ENCODE measurements at places on chromosomes 1 and 21.

- no peak for DNase-seq
Observed at GRCh38 chr1:100164702-100165101, 13.4 kb downstream of the LRRC39 start.

DNA sequence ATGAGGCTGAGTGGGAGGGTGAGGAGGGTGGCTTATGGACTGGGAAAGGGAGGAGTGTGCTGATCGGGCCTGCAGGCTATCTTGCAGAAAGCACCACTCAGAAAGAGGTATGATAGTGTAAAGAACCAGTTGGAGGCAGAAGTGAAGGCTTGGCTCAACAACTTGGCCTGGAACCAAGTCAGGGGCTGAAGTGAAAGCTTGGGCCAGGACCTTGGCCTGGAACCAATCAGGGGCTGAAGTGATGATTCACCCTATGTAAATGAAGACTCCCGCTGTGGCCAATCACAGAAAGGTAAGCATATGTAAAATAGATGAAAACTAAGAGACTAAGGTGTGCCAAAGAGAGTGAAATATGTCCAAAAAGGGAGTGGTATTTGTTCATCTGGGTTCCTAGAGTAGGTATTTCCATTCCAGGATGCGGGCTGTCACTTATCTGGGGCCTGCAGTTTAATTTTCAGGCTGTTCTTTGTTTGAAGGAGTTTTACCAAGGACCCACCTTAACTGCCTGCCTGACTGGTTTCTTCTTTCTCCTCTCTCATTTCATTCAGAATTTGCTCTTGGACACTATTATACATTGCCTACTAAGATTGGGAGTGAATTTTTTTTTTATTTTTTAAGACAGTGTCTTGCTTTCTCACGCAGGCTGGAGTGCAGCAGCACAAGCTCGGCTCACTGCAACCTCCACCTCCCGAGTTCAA, 5.1 kb upstream of the RFX5 start:
- DNase-seq: no peak

- DNase-seq: no peak
Observed at GRCh38 chr1:19416921-19417470, 68.3 kb downstream of the CAPZB start.

DNA sequence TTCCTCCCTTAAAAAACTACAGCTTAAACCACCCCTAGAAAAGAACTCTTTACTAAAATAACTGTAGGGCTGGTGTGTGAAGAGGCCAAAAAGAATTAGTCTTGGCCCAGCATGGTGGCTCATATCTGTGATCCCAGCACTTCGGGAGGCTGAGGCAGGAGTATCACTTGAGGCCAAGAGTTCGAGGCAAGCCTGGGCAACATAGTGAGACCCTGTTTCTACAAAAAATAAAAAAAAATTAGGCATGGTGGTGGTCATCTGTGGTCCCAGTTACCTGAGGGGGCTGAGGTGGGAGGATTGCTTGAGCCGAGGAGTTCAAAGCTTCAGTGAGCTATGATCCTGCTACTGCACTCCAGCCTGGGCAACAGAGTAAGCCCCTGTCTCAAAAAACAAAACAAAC, 44.9 kb downstream of the BCAR3 start:
- no peak for DNase-seq

- no peak for DNase-seq
Observed at GRCh38 chr1:56545711-56546110, 33.7 kb downstream of the PLPP3 start.

GRCh38 chr1:8976896-8977450, 31.3 kb downstream of the CA6 start:
- no peak for DNase-seq

GRCh38 chr21:45131537-45131999, 57.2 kb downstream of the ADARB1 start:
- no peak for DNase-seq

DNA sequence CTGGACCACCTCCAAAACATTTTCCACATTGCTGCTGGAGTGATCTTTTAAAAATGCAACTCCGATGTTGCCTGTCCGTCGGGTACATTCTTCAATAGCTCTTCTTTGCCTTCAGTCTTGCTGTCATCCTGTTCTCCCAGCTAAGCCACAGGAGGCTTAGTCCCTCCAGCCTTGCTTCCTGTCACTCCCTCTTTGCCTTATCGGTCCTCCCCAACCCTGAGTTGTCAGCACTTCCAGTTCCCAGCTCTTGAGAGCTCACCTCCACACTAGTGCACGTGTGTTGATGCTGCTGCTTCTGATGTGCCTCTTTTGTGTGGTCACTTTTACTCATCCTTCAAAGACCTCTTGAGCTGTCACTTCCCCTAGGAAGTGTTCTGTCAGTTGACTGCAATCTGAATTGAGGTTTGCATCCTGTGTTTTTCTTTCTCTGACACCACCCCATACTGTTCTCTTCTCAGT, 15.3 kb downstream of the UCK2 start:
- DNase-seq: peak; percentile 72

- no peak for DNase-seq
Observed at GRCh38 chr1:115194506-115194905, 105.2 kb upstream of the TSPAN2 start.

GRCh38 chr1:184539580-184539979, 152.8 kb downstream of the C1orf21 start:
- no peak for DNase-seq

DNA sequence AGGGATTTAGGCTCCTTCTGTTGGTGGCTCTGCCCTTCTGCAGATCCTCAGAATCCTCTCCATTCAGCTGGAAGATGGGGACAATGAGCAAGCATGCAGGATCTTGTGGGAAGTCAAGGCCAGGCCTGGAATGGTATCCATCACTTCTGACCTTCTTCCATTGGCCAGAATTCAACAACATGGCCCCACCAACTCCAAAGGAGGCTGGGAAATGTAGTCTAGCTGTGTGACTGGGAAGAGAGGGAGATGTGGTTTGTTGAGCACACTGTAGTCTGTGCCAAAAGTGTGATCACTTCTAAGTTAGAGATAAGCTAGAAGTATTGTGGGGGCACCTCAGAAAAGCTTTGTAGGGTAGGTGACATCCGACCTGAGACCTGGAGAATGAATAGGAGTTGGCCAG, 60.4 kb upstream of the WNT4 start:
- DNase-seq: no peak

- DNase-seq: no peak
Observed at GRCh38 chr1:235111107-235111506, 17.5 kb downstream of the TOMM20 start.

DNA sequence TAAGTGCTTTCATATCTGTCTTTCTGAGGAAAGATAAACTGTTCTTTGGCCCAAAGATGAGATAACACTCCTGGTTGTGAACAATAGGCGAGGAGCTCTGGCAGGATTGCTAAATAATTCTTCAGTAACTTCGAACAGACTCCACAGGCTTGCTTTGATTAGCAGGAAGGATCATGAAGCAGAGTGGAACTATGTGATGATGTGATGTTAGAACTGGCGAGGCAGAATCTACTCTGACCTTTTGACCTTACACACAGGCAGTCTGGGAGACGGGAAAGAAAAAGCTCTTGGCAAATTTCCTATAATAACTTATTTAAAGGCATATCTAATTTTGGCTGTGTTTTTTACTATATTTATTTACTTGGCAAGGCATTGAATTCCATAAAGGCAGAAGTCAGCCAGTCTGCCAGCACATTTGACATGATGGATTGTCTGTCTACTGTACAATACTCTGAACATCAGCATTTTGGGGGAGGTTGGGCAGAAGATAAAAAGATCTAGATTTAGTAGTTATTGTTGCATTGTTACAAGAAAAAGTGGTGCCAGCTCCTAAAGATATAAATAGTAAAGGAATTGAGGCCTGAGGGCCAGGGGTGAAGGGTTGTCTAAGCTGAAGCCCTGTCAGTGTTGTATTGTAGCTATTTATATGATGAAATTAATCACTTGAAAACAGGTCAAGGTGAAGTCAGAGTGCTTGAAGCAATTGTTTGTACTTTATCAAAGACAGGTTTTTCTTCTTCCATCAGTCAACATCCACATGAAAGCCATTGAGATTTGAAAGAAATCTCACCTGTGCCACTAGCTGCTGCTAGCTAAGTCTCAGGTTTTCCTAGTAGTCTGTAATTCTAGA, 708.8 kb downstream of the LTN1 start:
- no peak for DNase-seq

- peak; percentile 82 for DNase-seq
Observed at GRCh38 chr1:16371725-16372124, 4.7 kb downstream of the SZRD1 start.

Data from activated CD4-positive, alpha-beta T cell treated with anti-CD3 and anti-CD28 coated beads, Interleukin-2, amount 50 U/mL, for 16 hours (primary cell).